ENCODE measurements at places on chromosomes 1 and 21.
A peak's percentile ranks its signal among the peaks of the same experiment; 100 is the strongest.

DNA sequence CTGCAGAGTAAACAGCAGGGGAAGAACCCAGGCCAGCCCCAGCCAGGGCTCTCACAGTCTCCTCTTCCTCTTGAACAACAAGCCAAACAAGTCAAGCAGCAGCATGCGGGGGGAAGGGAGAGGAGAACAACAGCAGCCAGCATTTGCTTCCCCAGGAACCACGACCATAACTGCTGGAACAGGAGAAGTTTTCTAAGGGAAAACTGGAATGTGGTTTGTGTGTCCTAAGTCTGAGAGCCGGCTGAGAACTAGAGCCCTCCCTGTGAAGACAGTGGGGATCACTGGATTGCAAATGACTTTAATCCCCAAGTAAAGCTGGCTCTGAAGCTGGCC lies 48.2 kb downstream of the COQ8A start:
- no peak for ATAC-seq

GRCh38 chr1:35971601-35972000 lies 40.7 kb downstream of the AGO3 start:
- no peak for ATAC-seq

DNA sequence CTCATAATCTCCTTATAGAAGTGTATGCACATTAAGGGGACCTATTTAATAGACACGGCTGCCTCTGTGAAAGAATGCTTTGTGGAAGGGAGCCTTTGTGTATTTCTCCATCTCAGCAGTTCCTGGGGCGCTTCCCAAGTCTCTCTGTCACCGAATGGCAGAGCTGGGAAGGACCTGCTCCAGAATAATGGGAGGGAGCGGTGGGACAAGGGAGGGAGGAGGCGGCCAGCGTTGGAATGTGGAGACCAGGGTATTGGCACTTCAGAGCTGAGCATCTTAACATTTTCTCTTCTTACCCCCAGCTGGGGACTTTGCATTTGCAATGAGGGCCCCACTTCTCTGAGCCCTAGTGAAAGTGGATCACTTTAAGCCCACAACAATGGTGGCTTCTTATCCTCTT lies 23.9 kb downstream of the CACHD1 start:
- ATAC-seq: no peak

GRCh38 chr1:44273560-44274350 lies 60.5 kb downstream of the DMAP1 start:
- no peak for ATAC-seq

DNA sequence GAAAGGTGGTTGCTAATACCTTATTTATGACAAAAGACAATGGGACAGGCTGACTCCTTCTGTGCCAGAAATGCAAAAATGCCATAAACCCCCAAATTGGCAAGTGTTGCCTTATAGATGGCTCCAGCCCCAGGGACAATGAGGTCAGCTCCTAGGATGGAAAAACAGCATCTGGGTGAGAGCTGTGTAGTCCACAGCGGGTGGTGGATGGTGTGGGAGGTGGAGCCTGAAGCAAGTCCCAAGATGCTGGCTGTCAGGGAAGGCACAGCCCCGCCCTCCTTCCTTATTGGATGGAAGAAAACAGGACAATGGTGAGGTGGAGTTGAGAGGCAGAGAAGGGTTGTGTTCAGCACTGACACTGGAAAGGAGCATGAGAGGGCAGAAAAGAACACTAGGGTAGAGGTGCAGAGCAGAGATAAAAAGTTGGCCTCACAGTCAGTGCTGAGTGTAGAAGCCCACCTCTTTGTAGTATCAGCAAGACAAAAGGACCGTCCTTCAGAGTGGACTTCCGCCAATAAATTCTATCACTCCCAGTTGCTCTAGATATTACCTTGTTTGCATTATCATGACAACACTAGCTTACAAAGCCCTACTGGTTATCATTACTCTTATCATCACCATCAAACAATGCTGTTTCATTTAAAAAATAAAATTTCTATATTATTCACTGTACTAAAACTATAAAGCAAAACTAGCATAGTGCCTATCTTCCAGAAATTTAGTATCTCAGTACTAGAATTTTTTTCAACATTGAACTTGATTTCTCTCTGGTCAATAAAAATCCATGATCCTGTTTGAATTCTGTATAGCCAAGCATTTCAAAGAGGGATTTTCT lies 3.7 kb upstream of the SDE2 start:
- no peak for ATAC-seq

GRCh38 chr21:34351786-34352241 lies 12.0 kb upstream of the KCNE2 start:
- ATAC-seq: peak; percentile 57

DNA sequence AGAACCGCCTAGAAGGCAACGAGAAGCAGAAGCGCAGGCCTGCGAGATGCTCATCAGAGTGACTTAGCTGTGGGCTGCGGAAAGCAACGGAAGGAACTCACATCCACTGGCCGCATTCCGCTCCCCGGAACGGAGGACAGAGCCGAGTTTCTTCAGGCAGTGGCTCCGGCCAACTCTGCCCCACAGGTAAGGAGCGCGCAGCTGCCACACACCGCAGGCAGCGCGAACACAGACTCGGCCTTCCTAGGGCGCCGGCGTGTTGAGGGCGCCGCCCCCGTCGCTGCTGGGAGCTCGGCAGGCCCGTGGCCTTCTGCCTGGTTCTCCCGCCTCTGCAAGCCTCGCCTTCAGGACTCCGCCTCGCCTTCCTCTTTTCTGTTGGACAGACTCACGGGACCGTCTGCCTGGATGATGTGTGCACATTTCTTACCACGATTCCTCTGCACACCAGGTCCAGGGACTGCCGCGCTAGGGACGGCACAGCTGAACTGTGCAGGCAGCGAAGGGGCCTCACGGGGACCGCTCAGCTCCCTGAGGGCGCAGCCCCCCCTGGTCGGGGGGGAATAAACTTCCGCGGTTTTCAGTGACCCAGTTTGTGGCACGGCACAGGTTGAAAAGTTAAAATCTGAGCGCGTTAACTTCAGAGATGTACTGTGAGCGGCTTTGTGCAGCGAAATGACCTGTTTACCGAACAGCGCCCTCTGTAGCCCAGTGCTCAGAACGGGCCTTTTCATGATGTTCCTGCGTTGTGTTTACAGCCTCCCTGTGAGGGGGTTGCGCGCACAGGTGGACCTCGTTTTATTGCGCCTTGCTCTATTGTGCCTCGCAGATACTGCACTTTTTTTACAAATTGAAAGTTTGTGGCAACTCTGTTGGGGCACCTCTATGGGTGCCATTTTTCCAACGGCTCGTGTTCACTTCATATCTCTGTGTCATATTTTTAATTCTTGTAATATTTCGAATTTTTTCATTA lies 15.8 kb downstream of the TCP10L start:
- ATAC-seq: peak; percentile 92

DNA sequence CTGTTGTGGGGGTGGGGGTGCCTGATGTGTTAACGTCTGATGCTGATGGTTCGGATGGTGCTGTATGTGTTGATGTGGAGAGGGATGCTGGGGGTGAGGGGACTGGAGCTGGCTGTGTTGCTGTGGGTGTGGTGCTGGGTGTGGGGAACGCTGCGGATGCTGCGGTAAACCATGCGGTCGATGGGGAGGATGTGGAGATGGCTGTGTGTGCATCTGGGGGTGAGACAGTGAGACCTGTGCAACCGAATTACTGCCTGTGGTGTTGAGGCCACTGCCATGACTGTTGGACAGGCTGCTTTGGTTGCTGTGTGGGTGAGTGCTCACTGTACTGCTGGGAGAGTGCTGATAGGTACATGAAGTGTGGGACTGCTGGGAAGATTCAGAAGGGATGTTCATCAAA lies 26.8 kb upstream of the GUCA2A start:
- no peak for ATAC-seq

- no peak for ATAC-seq
Measured at GRCh38 chr21:15285556-15285955, 220.8 kb upstream of the NRIP1 start.

DNA sequence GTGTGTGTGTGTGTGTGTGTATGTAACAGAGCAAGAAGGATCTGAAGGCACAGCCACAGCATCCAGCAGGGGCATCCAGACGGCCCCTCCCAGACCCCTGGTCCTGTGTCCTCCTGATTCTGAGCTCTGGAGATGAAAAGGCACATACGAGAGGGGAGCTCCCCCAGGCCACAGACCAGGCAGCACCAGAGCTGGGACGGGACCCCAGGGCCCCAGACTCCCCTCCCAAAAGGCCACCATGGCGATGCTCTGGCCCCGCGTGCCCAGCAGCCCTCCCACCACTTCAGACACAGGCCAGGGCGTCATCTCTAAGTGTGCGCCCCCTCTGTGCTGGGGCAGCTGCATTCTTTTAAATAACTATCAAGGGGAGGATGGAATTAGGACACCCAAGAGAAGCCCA lies 245.8 kb downstream of the MATN1 start:
- ATAC-seq: no peak
